ENCODE measurements at places on chromosomes 3 and 15.
A peak's percentile ranks its signal among the peaks of the same experiment; 100 is the strongest.

DNA sequence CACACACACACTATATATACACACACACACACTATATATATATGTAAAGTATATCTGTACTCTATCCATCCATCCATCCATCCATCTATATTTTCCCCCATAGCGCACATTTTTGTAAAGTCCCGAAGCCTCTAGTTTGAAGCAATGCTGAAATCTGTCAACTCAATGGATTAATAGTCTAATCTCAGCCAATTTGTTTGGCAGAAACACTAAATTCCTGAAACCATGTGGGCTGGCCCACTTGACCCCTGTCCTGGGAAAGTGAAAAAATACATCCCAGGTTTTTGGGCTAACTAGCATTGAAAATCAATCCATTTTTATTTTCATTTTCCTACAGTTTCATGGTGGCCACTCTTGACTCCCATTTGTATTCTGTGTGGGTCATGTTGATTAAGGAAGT is 166.7 kb downstream of the SLCO3A1 start:
- DNase-seq: no peak

DNA sequence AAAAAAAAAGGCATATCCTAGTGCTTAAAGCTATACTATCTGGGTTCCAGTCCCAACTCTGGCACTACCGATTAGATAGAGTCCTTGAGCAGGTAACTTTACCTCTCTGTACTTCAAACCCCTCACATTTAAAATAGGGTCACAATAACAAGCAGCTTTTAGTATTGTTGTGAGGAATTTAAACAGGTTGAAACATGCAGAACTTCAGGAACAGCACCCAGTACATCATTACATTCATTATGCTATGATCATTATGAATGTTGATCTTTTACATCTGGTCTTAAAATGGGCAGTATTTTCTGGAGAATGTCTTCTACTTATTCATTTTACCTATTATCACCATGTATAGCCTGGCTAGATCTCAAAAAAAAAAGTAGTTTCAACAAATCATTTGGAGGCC is 176.1 kb upstream of the CCDC54 start:
- DNase-seq: no peak

DNA sequence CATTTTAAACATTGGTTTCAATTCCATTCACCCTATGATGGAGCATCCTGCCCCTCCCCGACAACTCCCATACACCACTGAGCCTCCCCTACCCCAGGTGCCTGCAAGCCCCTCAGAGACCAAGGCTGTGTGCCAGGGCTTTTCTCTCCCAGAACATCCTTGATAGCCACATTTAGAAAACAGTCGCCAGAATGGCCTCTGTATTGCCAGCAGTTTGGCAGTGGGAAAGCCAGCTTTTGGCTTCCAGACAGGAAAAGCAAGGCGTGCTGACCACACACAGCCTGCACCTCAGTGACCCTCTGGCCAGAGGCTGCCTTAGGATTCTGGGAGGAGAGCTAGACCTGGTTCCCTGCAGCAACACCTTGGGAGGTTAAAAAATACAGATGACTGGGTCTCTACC is 18.2 kb upstream of the HRH1 start:
- DNase-seq: no peak

DNA sequence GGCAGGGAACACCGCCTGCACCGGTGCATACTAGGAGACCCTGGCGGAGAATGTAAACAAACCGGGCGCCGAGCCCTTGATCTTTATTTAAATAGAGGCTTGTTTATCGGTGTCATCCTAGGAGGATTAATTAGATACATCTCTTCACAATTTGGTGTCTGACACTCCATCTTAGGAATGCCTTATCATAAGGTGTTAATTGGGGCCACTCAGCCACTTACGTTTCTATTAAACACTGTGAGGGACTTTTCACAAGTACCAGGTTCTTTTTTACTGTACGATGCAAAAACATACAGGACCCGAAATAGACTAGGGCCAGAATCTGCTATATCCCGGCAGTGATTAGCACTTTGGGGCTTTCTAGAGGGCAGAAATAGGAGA is 8.0 kb downstream of the EOMES start:
- no peak for DNase-seq

- no peak for DNase-seq
These were observed 60.9 kb downstream of the LRRC28 start for GRCh38 chr15:99312228-99312627.

- DNase-seq: no peak
These were observed 185.8 kb downstream of the KCNH8 start for GRCh38 chr3:19334120-19334519.

DNA sequence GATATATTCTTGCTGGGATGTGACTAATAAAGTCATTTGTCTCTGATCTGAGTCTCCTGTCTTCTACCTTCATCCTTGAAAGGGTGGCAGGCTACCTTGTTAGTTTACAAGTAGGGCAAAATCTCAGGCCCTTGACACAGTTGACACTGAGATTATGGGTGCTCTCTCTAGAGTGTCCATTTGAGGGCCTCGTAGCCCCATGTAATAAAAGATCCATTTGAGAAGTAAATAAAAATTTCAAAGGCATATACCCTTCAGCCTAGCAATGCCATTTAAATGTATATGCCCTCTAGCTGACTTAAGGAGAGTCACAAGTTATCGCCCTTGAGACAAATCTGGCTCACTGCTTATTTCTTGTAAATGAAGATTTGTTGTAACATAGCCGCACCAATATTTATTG is 98.6 kb downstream of the TCF12 start:
- no peak for DNase-seq

- DNase-seq: no peak
These were observed 2.2 kb upstream of the CPEB1 start for GRCh38 chr15:82649226-82649999.

DNA sequence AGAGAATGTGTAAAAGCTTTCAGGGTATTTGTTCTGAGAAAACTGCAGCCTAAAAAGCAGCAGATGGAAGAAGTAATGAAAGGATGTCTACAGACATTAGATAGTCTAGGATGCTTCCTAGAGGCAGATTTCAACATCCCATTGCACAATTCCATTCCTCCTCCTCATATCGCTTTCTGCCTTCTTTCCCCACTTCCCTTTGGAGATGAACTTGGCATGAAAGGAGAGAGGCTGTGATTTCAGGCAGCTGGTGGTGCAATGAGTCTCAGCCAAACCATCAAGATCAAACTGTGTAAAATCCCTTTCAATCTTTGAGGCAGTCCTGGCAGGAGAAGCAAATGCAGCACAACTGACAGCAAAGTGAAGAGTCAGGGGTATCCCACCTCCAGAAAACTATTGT is 438.7 kb upstream of the KCNMB2 start:
- DNase-seq: no peak

DNA sequence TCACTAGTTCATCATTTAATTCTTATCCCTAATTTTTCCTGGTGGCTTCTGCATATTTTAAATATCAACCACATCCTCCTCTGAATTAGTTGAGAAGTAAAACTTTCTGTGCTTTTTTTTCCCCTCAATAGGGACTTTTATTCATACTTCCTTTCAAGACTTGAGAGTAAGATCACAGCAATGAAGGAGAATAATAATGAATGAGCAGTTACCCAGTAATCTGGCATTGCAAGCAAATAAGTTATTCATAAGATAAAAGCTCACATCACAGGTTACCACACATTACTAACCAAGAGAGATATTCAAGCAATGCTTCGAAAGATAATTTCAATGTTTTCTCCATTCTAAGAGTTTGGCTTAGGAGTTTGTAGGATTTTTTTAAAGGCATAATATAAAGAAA is 50.3 kb downstream of the BTLA start:
- no peak for DNase-seq

- no peak for DNase-seq
These were observed 17.2 kb upstream of the TIMP4 start for GRCh38 chr3:12175844-12176453.

DNA sequence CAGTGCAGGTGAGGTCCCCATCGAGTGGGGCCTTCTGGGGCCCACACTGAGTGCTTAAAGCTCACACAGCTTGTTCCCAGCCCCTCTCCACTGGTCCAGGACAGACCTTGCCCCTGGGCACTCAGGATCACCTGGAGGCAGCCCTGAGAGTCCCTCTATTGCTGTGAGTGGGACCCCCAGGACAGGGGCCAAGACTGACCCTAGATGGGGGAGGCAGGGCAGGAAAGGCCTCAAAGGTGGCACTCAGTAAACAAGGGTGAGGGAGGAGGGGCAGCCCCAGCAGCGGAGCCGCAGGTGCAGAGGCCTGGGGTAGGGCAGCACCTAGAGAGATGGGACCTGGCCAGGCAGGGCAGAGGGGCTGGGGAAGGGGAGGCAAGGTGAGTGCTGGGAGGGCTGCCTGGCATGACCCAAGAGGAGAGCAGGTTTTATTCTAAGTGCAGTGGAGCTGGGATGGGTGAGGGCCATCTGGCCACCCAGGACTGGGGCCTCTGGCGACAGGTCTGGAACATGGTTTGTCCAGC is 27.9 kb downstream of the CFAP100 start:
- DNase-seq: no peak

- DNase-seq: no peak
These were observed 330.6 kb upstream of the MCTP2 start for GRCh38 chr15:93900476-93901400.

GRCh38 chr15:64742385-64742784 is 33.0 kb downstream of the RBPMS2 start:
- no peak for DNase-seq

- DNase-seq: no peak
These were observed 22.0 kb downstream of the CMSS1 start for GRCh38 chr3:99839613-99840012.

DNA sequence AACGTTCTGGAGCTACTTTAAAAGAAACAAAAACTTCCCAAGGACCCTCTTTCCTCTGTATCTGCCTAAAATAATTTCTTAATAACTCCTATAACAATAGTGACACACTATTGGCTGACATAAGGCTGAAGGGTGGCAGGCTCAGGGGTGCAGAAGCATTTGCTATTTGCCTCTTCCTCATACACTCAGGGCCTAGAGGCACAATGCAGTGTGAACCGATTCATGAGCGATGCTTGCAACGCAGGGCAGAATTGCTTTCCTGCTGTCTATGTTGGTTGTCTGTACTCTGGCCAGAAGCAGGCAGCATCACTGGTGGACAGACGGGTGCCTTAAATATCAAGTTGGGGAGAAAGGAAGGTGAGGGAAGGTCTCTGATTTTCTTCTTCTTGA is 157.4 kb downstream of the AGBL1 start:
- DNase-seq: no peak

GRCh38 chr15:90857883-90858443 is 10.4 kb upstream of the FURIN start:
- no peak for DNase-seq

GRCh38 chr3:42428830-42429229 is 18.4 kb upstream of the LYZL4 start:
- no peak for DNase-seq

- DNase-seq: no peak
These were observed 105.3 kb downstream of the CD47 start for GRCh38 chr3:107985496-107985895.

- no peak for DNase-seq
These were observed 73.2 kb downstream of the TLE3 start for GRCh38 chr15:70024521-70024920.

DNA sequence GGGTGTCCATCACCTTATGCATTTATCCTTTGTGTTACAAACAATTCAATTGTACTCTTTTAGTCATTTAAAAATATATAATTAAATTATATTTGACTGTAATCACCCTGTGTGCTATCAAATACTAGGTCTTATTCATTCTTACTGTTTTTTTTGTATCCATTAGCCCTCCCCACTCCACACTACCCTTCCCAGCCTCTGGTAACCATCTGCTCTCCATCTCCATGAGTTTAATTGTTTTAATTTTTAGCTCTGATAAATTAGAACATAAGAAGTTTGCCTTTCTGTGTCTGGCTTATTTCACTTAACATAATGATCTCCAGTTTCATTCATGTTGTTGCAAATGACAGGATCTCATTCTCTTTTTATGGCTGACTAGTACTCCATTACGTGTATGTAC is 16.8 kb downstream of the C3orf20 start:
- no peak for DNase-seq

DNA sequence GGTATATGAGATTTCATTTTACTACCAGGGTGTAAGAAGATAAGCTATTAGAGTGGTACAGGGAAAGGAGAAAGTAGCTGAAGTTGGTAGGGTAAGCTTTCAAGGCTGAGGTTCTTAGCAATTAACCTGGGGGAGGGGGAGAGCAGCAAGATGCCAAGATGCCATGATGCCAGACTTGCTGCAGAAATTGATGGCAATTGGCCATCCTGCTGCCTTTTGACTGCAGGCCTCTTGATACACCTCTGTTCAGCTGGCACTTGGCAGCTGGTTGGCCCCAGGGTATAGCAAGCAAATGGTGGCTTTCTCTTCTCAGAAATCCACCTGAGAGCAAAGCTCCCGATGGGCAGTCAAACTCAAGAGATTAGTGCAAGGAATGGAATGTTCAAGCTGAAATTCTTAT is 21.4 kb upstream of the DPH6 start:
- DNase-seq: no peak

DNA sequence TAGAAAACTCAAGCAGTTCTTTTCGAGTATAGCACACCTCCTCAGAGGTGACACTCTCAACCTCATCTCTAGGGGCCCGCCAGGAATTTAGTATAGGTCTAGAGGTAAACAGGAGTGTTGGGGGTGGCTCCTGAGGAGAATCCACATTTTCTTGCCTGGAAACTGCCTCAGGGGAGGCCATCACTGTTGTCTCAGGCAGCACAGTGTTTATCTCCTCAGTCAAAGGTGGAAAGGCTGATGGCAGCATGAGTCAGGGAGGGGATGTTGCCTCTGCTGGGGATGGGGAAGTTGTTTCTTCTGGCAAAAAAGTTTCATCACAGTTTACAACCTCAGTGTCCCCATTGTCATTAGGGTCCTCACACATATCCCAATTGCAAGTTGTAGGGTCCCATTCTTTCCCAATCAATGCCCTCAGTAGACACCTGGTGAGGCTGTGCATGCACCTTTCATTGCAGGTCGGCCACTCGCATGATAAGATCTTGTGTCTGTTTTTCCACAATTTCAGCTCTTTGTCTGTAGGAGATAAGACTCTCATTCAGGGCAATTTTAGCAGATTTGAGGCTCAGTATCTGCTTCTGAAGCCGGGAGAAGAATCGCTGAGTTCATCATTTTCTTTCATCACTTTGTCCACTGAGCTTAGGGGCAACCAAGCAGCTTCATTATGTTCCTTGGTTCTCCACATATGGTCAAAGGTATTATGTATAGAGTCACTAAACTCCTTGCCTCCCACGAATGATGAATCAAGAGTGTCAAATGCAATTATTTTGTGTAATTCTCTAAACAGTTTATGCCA is 25.8 kb downstream of the NAALADL2 start:
- no peak for DNase-seq

GRCh38 chr3:154745929-154746328 is 315.9 kb upstream of the GPR149 start:
- DNase-seq: no peak

- DNase-seq: no peak
These were observed 61.3 kb downstream of the CGNL1 start for GRCh38 chr15:57437564-57437963.

GRCh38 chr15:96974761-96975160 is 644.3 kb downstream of the NR2F2 start:
- no peak for DNase-seq

DNA sequence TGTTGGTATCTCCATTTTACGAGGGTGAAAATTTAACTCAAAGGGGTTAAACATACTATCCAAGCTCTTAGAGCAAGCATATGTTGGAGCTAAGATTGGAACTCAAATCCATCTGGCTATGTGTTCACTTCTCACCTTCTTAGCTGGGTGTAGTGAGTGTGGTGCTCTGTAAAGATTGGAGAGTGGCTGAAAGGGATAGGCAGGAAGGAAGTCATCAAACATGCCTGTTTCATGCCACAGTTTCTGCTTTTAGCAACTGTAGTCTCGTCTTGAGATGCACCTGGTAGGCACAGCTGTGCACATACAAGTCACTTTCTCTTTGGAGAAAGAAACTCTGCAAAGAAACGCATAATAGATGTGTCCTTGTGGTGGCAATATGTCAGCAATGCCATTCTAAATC is 189.1 kb upstream of the MDFIC2 start:
- DNase-seq: peak; percentile 18

GRCh38 chr15:80904998-80905397 is 84.6 kb downstream of the MESD start:
- no peak for DNase-seq
